Activated CD4-positive, alpha-beta T cell treated with anti-CD3 and anti-CD28 coated beads for 4 hours (primary cell): ENCODE measurements at places on chromosomes 5 and 9.
A peak's percentile ranks its signal among the peaks of the same experiment; 100 is the strongest.

- DNase-seq, result no peak
Measured at GRCh38 chr5:82925061-82925411, 152.2 kb downstream of the TMEM167A start.

DNA sequence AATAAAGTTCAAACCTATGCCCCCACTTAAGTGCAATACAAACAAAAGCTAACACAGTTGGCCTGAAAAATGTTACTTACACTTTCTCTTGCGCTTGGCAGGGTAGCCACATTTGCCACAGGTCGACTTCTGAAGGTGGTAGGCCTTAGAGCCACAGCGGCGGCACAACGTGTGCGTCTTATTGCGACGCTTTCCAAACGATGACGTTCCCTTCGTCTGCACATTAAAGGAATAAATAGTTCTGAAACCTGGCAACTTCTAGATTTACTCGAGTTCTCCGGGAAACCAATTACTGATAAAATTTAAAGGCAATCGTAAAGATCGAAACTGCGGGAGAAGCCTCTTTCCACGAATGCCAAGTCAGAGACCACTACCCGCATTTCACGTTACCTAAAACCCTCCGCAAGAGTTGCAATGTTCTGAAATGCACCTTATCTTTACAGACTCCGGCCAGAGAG is 602 bp downstream of the RPL37 start:
- DNase-seq, result peak; percentile 45

- no peak for DNase-seq
Measured at GRCh38 chr5:9786380-9787360, 156.5 kb upstream of the TAS2R1 start.

GRCh38 chr9:105901514-105902109 is 207.3 kb downstream of the TMEM38B start:
- no peak for DNase-seq

GRCh38 chr5:172005708-172006320 is 624 bp downstream of the FBXW11 start:
- no peak for DNase-seq
